ENCODE measurements at places on chromosomes 7 and 10.
A peak's percentile ranks its signal among the peaks of the same experiment; 100 is the strongest.

DNA sequence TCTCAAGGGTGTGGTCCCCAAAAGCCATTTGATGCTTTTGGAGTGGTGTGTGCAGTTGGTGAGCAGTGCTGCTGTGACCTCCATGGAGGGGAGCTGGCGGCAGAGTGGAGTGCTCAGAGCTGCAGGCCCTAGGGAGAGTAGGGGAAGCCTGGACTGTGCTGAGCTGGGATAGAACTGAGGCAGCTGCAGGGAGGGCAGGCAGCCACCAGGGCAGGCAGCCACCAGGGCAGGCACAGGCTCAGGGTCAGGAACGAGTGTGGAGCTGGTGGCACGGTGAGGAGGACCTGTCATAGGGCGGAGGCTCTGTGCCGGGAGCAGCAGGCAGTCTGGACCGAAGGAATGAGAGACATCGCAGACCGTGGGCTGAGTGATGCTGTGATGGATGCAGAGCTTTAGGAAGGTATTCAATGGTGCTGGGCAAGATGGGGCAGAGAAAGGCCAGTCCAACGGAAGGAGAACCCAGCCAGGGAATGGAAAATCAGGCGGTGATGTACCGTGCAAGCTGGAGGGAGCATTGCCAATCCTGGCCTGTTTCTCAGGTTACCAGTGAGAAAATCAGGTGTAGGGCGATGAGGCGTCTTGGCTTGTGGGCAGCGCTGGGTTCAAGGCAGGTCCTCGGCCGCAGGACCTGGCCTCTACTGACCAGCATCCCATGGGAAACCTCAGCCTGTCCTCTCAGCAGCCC is 152.6 kb downstream of the CAMK1D start:
- DNase-seq: peak; percentile 43

DNA sequence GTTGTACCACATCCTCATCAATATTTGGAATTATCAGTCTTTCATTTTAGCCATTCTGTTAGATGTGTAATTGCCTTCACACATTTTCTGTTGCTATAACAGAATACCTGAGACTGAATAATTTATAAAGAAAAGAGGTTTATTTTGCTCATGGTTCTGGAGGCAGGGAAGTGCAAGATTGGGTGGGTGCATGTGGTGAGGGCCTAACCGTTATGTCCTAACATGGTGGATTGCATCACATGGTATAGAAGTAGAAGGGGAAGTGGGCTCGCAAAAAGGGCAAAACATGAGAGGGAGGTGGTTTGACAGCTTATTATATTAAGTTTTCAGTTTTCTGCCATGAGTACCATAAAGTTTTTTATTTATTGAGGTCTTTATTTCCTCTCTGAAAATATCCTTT is 452.0 kb downstream of the ARL4A start:
- no peak for DNase-seq

- no peak for DNase-seq
Measured at GRCh38 chr10:71060476-71061426, 151.6 kb upstream of the UNC5B start.

DNA sequence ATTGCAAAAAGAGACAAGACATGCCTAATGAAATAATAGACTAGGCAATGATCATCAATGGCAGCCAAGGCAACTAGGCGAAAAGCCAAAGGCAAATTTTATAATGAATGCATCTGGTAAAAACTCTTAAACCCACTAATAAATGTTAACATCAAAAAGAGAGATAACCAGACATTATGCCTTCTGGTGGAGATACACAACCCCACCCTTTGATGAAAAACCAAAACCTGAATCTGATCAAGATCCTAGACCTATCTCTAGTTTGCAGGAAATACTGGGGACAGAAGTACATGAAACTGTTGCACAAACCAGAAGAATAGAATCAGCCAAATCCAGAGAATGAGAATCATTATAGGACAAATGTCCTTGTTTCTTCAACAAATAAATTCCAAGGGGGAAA is 22.0 kb upstream of the GSAP start:
- DNase-seq: no peak

- DNase-seq: peak; percentile 30
Measured at GRCh38 chr10:26485150-26485941, 47.2 kb downstream of the APBB1IP start.

DNA sequence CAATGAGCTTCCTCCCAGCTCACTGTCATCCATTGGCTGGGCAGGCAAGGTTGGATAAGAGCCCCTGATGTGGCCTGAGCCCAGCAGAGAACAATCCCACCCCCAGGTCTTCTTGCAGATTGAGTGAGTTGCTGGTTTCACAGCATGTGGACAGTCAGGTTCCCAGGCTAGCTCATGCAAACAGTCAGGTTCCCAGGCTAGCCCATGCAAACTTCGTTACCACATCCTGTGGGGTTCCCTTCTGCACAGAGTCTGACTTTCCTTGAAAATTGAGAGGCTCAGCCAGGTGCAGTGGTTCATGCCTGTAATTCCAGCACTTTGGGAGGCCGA is 67.1 kb downstream of the TMEM130 start:
- DNase-seq: no peak

GRCh38 chr10:64726466-64726865 is 1205.3 kb downstream of the REEP3 start:
- no peak for DNase-seq

- DNase-seq: no peak
Measured at GRCh38 chr10:107206833-107207232, 42.3 kb upstream of the SORCS1 start.

Measured in umbilical cord (tissue), 2 donors.